ENCODE measurements at places on chromosomes 4 and X.

- DNase-seq: no peak
These were observed 333.8 kb downstream of the C4orf33 start for GRCh38 chr4:129429581-129430320.

DNA sequence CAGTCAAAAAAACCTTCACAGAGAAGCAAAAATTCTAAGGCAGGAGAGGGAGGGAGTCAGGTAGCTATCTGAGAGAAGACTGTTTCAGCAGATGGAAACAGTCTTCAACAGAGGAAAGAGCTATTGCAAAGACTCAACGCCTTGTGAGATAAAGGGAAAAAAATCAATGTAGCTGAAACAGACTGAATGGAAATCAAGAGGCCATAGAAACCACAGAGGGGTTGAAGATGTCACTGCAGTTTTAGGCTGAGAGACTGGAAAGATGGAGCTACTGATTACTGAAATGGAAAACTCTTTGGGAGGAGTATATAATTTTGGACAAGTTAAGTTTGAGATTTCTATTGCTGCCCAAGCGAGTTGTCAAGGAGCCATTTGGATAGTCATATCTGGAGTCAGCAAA is 28.4 kb upstream of the CXCL8 start:
- no peak for DNase-seq

- DNase-seq: no peak
These were observed 253.0 kb downstream of the COX7B2 start for GRCh38 chr4:46656071-46656470.

GRCh38 chrX:123184219-123184865 is at the start of gene GRIA3:
TSS of gene GRIA3 (plus strand) at chrX:123184278. CDS start at chrX:123184536, 258 bp downstream.
- DNase-seq: no peak

GRCh38 chrX:24828147-24828546 is 134.4 kb downstream of the POLA1 start:
- no peak for DNase-seq

- no peak for DNase-seq
These were observed 2.3 kb downstream of the ATP2B3 start for GRCh38 chrX:153519569-153520286.

DNA sequence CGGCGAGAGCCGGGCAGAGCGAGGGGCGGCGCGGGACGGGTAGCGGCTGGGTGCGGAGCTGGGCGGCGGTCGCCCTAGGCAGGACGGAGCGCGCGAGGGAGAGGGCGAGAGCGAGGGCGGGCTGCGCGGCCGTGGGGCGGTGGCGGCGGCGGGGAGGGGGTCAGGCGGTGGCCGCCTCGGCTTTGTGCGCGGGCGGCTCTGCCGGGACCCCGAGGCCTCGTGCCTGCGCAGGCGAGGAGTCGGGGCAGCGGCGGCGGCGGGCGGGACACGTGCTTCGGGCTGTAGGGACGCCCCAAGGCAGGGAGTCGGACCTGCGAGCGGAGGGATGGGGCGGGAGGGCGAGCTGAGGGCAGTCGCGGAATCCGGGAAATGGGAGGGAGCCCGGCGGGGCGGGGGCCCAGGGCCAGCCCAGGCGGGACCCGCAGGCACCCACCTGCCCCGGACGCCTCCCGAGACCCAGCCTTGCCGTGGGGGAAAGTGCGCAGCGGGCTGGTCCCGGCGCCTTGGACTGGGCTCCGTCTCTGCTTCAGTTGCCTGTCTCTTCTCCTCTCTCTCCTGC is 465 bp downstream of the BMPR1B start:
- no peak for DNase-seq

DNA sequence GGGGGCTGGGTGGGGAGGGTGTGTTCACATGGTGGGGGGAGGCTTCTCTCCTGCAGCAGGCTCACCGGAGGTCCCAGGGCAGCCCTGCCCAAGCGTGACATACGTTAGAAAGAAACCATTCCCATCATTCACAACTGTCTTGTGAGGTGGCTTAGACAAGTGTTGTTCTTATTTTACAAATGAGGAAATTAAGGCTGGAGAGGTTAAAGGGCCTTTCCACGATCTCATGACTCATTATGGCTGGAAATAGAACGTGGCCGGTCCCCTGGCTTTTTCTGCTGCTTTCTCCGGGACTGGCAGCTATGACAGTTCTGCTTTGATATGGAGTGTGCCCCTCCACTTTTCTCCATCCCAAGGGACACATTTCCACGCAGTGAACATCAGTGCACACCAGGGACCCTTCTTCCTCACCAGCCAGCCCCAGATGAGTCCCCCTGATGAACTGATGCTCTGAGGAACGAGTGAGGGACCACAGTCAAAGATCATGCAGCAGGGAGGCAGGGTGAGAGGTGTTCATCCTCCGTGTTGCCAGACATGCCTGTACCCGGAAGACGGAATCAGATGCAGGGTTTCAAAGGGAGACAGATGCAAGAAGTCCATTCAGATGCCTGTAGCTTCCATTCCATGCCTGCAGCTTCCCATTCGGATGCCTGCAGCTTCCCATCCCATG is 64.0 kb upstream of the ACSL1 start:
- DNase-seq: no peak

- DNase-seq: no peak
These were observed 2.6 kb upstream of the SEPTIN6 start for GRCh38 chrX:119695535-119696050.

GRCh38 chr4:92968556-92968955 is 664.8 kb downstream of the GRID2 start:
- DNase-seq: no peak

- DNase-seq: peak; percentile 18
These were observed 26.0 kb upstream of the YTHDC1 start for GRCh38 chr4:68375667-68376559.

DNA sequence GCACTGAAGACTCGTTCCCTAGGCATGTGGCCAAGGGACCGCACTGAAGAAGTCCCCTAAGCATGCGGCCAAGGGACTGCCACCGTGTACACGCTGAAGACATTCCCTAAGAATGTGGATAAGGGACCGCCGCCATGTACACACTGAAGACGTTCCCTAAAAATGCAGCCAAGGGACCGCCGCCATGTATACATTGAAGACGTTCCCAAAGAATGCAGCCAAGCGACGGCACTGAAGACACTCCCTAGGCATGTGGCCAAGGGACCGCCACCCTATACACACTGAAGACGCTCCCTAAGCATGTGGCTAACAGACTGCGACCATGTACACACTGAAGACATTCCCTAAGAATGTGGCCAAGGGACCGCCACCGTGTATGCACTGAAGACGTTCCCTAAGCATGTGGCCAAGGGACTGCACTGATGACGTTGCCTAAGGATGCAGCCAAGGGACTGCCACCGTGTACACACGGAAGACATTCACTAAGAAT is 31.5 kb downstream of the DHRSX start:
- DNase-seq: no peak

DNA sequence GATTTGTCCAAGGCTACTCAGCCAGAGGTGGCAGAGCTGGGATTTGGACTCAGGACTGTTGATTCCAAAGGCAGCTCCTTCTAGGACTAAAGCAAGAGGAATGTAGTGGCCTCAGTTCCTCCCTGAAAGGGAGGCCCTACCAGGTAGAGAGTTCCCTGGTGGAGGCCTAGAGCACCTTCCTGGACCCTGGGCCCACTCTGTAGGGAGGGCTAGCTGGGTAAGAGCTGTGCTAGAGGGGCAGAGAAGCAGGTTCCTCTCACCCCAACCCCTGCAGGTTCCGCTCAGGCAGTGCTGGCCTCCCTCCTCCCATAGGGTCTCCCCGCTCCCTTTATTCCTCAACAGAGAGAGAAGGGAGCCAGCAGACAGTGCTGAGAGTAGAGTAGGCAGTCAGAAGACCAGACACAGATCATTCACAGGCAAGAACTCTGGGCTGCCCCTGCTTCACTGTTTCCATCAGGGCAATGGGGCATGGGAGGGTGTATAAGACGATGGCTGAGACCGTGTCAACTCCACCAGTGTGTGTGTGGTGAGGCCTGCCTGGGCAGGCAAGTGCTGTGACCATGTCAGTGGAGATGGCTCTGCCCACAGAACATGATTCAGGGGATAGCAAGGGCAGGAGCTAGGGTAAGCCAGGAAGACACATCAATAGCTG is 12.4 kb upstream of the PJA1 start:
- DNase-seq: no peak

GRCh38 chr4:109701566-109702410 is 1.5 kb downstream of the CASP6 start:
- no peak for DNase-seq

DNA sequence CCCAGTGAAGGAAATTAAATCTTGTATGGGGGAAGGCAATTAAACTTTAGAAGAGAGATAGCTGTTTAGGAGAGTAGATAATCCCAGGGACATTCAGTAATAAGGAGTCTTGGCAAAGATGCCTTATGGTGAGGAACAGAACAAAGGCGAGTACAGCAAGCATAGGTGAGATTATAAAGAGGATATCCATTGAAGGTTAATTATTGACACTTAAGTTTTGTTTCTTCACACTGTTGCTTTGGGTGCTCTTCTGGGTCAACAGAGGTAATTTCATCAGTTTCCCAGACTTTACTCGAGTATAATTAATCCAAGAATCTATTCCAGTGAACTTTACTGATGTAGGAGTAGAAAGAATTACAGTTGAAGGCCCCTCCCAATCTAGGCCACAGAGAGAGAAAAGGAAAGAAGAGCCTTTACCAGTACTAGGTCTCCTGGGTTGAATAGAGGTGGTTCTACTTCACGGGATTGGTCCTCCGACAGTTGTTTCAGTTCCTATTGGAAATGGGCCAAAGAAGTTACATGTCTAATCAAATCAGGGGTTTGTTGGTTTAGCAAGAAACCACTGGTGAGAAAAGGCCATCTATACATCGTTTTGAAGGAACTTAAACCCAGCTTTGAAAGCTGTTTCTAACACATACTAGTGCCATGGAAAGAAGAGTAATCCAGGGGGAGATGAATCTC is 27.2 kb downstream of the EPGN start:
- no peak for DNase-seq

DNA sequence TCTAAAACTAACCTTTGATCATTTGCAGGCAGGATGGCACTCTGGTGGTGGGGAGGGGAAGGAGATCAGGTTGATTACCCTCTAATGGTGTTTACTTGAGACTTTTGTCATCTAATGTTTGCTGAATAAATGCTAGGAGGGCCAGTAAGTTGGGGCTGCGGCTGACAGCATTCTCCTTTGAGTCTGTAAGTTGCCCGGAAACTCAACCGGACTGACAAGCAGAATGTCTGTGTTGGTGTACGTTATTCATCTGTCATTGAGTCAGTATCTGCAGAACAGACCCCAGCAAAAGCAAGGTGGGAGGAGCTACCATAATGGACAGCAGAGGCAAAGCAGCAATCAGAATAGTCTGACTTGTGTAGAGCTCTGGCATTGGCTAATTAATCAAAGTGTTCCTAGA is 1210.6 kb upstream of the PABPC4L start:
- DNase-seq: no peak

GRCh38 chr4:28469886-28470285 is 1609.2 kb downstream of the STIM2 start:
- no peak for DNase-seq

GRCh38 chr4:47462799-47463234 is 685 bp downstream of the COMMD8 start:
- DNase-seq: no peak

- no peak for DNase-seq
These were observed 4.6 kb upstream of the KANTR start for GRCh38 chrX:53089224-53089842.

Measured in memory B cell (primary cell).